Stimulated activated CD8-positive, alpha-beta memory T cell treated with anti-CD3 and anti-CD28 coated beads, Interleukin-7, amount 100 ng/mL, for 4 hours (primary cell): ENCODE measurements at places on chromosomes 16 and 17.
A peak's percentile ranks its signal among the peaks of the same experiment; 100 is the strongest.

DNA sequence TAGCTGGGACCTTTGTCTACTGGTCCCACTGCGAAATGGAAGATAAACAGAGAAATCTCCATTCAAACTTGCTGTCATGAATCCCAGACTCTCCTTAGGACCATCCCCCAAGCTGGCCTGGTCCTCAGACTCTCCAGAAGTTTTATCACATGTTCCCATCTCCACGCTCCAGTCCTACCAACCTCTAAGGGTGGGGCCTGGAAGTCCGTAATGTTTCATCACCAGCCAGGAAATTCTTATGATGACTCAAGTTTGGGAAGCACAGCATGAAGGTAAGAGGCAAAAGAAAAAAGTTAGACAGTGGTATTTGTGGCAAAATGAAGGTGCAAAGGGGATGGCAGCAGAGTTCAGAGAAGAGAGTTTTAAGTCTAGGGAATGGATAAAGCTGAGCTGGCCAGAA lies 52.7 kb downstream of the ZNF18 start:
- DNase-seq = no peak

GRCh38 chr17:77506371-77506991 lies 365.7 kb downstream of the SEC14L1 start:
- DNase-seq = no peak

- no peak for DNase-seq
Measured at GRCh38 chr17:33615861-33616260, 322.8 kb upstream of the ASIC2 start.

DNA sequence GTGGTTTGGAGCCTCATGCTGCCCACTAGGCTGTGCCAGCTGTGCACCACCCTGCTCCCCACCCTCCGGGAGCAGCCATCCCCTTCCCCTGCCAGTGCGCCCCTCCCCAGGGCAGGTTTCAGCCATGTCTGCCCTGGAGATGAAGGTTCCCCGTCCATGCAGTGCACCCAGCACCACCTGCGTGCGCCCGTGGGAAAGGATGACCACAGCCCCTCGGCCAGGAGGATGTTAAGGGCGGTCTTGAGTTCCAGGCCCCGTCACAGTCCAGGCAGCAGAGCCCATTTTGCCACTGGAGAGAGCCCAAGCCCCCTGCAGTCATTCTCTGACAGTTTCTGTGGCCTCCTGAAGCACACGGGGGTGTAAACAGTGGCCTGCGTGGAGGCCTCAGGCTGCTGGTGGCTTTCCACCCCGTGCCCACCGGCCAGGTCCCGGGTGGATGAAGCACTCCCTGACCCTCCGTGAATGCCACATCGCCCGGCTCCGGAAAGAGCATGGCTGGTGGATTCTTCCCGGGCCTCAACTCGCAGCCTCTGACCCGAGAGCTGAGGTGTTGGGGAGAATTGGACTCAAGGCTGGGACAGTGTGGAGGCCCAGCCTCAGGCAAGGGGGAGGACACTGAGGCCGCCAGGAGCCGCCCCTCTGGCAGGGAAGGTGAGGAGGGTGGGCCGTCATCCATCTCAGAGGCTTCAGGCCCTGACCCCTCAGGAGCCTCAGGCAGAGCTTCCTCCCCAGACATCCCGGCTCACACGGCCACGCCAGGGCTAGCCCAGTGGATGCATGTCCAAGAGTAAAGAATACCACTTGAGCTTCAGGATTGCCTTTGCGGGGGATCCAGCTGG lies 69.7 kb upstream of the CHMP6 start:
- no peak for DNase-seq

DNA sequence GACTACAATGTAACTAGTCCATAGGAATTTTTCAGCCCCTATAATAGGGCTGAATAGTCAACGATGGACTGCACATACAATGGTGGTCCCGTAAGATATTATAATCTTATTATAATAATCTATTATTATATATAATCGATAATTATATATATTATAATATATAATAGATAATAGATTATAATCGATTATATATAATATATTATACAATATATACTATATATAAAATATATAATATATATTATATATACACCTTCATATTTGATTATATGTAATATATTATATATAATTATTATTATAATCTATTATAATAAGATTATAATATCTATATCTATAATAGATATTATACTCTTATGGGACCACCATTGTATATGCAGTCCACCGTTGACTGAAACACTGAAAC lies 238.8 kb downstream of the XYLT1 start:
- DNase-seq = no peak

DNA sequence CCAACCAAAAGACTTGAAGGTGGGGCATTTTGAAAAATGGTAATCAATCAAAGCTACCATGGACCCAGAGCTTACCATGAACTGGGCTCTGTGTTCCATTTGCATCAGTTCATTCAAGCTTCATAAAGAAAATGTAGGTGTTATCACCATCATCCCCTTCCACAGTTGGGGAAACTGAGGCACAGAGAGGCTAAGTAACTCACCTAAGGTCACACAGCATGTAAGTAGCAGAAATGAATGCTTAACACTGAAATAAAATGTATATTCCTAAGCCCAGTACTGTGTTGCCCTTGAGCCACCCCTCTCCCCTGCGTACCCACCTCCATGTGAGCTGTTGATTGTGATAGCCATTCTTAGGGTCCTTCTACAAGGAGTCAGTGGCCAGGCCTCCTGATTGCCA lies 83.6 kb downstream of the VAT1L start:
- DNase-seq = no peak

DNA sequence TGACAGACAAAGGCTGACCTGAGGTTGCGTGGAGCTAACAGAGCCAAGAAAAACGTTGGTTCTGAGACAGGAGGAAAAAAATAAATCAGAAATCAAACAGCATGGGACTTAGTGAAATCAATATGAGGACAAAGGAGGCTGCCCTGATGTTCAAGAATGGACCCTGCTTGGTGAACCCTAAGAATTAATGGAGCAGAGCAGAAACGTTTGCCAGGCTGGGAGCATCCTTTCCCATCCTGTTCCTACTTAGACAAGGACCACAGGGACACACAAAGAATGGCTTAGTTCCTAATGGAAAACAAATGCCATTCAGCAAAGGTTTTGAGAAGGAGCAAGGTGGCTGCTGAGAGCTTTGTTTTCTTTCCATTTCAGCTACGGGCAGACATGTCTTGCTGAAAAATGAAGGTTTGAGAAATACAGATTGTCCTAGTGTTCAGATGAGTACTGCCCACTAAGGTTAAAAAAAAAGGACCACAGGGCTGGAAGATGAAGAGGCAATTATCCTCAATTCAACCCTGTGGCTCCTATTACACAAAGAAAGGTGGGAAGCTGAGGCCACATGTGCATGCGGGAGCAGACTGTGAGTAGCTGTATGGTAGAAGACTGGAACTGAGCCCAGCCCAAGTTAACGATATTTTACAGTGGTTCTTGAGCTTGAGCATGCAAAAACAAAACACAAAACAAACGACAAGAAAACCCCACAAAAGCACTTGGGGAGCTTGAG lies 230.1 kb downstream of the SLC39A11 start:
- DNase-seq = no peak

GRCh38 chr16:89241187-89242007 lies 23.9 kb downstream of the ZNF778 start:
- DNase-seq = peak; percentile 61

DNA sequence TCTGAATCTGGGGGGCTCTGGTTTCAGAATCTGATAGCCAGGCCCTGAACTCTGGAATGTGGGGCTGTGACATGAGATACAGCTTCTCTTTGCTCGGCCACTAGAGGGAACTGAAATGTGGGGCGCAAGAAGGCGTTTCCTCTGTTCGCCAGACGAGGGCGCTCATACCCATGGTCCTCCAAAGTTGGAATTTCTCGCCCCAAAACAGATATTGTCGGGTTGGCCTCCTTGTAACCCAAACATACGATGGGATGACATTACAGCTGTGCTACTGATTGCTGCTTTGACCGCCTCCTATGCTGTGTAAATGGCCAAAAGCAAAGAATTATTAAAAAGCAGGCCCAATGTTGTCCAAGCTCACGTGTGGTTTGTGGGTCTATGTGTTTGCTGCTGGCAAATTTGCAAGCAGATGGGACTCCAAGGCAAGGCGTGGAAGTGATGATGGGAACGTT lies 13.1 kb upstream of the MSI2 start:
- peak; percentile 54 for DNase-seq

GRCh38 chr16:87608400-87608985 lies 6.2 kb downstream of the JPH3 start:
- DNase-seq = no peak

GRCh38 chr17:28112181-28112580 lies 69.7 kb downstream of the NLK start:
- DNase-seq = no peak

DNA sequence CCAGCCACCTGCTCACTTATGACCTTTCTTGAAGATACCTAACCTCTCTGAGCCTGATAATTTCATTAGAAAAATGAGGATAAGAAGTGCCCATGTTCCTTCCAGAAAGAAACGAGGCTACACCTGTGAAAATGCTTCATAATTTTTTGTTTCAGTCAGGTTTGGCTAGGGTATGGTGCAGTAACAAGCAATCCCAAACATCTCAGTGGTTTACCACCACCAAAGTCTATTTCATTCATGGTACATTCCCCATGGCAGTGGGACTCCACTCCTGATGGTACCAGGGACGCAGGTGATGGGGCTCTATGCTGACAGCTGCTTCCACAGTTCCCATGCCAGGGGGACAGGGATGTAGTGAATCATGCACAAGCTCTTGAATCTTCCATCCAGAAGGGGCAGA lies 147.6 kb upstream of the CES5A start:
- DNase-seq = no peak
